Kidney epithelial cell (primary cell): ENCODE measurements at places on chromosomes 2 and 18.

GRCh38 chr2:225030893-225031292 is 11.4 kb downstream of the DOCK10 start:
- no peak for DNase-seq

DNA sequence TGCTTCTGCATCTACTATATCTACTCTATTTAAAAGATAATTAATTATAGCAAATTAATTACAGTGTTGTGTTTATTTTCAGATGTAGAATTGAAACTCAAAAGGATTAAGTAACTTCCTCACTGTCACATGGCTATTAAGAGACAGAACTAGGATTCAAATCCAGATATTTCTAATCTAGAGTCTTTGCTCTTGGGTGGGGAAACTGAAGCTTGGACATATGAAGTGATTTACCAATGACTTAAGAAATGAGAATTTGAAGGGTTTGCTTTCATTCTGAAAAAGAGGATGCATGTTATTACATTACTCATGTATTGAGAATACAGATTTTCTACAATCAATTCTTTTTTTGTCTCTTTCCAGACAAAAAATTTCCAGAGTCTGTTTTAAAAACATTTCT is 191.5 kb upstream of the SMAD7 start:
- DNase-seq, result no peak

- no peak for DNase-seq
Measured at GRCh38 chr18:446941-447560, 53.5 kb downstream of the COLEC12 start.

DNA sequence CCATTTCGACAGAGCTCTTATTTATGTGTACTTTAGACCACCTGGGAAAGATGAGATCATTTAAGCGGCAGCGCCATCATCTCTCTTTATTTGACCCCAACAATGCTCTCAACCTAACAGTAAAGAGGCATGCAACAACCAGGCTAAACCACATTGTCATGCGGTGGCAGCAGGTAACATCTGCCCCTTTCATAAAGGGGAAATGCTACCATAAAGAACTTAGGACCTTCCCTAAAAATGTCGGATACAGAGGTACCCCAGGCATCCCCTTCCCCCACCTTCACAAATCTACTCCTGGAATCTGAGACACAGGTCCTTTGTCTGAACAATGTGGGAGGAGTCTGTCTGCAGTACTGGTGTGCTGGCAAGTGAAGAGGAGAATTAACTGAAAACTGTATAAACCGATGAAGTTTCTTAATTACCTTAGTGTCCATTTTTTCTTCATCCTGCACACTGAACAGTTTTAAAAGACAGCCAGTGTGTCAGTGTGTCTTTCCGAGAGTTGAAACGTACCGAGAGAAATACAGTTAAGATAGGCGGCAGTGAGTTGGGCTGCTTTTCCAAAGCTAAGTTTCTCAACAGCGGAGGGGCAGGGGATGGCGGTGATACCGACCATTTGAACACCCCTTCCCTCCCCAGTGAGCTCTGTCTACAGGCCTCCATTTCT is 1.9 kb downstream of the MEX3C start:
- peak; percentile 54 for DNase-seq

DNA sequence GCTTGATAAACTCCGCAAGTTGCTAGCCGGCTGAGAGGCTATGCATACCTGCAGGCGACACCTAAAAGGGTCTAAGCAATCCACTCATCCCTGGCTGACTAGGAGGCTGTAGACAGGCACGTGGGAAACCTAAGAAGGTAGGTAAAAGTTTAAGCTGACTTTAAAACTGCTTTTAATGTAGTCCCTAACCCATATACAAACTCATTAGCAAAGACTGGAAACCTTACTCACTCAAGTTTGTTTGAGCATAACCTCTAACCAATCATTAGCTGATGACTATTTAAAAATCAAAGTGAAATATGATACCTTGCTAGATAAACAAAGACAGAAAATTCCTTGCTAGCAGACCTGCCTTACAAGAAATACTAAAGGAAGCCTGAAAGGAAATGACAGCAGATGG is 106.4 kb downstream of the EXOC6B start:
- peak; percentile 47 for DNase-seq

- no peak for DNase-seq
Measured at GRCh38 chr2:25262288-25262687, 79.4 kb downstream of the DNMT3A start.

GRCh38 chr2:63853527-63854310 is 12.0 kb downstream of the UGP2 start:
- DNase-seq, result no peak

DNA sequence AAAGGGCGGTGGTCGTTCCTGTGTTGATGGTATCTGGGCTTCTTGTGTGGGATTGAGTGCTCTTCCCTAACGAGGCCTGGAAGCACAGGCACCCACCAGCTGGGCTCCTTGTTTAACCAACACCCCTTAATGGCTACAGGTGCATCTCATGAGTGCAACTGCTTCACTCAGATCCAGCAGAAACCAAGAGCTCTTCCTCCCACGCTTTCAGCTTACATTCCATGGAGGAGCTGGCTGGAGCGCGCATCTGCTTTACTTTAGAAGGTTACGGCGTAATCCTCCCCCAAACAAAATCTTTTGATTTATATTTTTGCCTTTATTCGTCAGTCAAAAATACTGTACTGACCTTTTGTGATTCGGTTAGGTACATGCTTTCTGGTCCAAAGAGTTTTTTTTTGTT is 174.7 kb downstream of the LTBP1 start:
- DNase-seq, result no peak
